ENCODE measurements at places on chromosomes 11 and 22.

DNA sequence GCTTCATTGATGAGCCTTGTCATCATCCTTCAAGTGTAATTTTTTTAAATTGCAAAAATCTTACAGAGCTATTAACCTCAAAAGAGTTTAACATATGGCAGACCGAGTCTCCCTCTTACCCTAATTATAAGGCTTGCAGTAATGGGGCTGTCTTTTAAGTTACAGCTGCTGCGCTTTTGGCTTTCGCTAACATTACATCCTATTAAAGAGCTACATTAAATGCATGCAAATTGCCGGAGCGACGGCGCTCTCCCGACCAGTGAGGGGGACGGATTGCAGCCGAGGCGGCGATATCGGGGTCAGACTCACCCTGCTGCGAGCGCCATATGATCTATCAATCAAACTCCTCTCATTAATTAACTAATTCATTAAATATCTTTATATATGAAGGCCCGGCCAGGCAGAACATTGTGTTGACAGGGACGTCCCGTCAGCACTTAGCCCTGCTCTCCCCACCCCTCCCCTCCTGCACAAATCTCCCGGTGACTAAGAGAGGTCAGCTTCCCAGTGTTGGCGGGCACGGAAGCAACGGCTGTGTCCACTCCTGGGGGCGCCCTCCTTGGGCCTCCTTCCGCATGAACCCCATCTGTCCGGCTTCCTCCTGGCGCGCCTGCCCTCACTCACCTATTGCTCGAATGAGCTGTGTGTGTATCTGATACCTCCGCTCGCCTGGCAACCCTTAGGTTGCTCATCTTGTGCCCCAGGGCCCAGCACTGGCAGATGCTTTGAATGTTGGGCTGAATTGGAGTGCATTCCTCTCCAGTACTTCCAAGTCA is 156.0 kb upstream of the CADM1 start:
- DNase-seq, result no peak

GRCh38 chr11:61109671-61110070 is 7.4 kb downstream of the CD5 start:
- DNase-seq, result no peak

- no peak for DNase-seq
These were observed 132.6 kb upstream of the HSD17B12 start for GRCh38 chr11:43547889-43548381.

GRCh38 chr22:48586799-48587185 is 1240.9 kb downstream of the BRD1 start:
- no peak for DNase-seq

DNA sequence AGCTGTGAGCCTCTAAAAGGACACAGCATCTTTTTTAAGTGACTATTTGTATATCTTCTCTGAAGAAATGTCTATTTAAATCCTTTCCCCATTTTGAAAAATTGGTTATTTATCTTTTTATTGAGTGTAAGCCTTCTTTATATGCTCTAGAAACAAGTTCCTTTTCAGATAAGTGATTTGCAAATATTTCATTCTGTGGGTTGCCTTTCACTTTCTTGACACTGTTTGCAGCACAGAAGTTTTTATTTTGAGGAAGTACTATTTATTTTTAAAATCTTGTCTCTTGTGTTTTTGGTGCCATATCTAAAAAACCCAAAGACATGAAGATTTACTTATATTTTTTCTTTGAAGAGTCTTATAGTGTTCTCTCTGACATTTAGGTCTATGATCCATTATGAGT is 40.1 kb upstream of the LYVE1 start:
- DNase-seq, result no peak

- DNase-seq, result no peak
These were observed 34.5 kb downstream of the SPATA19 start for GRCh38 chr11:133810766-133811165.

GRCh38 chr11:3873712-3874349 is 18.4 kb downstream of the STIM1 start:
- DNase-seq, result no peak

DNA sequence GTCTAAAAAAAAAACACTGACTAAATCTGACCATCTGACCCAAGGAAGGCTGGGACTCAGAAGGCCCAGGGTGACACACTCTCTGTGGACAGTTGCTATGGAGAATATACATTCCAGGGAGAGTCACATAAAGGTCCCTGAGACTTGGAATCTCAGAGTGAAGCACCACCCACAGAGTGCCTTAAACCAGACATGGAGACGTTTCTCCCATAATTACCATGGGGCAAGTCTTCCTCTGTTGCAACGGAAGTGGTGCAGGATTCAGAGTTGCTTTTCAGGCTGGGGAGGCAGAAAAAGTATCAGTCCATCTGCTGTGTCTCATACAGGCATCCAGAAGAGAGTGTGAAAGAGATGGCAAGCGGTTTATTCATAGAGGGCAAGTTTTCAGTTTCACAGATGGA is 58.7 kb upstream of the SLN start:
- no peak for DNase-seq

- DNase-seq, result no peak
These were observed 9.0 kb downstream of the PATZ1 start for GRCh38 chr22:31337178-31337577.

DNA sequence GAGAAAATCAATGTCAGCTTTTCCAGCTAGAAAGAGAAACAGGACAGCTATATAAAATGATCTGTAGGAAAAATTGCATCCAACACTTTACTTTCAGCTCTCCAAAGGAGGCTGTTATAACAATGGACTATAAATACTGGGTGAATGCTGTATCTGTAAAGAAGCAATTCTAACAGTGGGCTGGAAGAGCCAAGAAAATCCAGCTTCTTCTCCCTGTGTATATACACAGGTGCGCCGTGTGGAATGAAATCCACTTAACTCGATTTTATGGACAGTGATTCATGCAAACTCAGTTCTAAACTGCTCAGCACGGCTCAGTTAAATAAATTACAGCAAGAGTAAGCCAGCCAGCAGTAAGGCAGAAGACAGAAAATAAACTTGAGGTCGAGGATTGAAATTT is 32.5 kb upstream of the LMO2 start:
- no peak for DNase-seq

GRCh38 chr11:61793083-61793828 is 545 bp downstream of the FEN1 start:
- no peak for DNase-seq

- no peak for DNase-seq
These were observed 382.2 kb upstream of the ANO5 start for GRCh38 chr11:21810650-21811049.

DNA sequence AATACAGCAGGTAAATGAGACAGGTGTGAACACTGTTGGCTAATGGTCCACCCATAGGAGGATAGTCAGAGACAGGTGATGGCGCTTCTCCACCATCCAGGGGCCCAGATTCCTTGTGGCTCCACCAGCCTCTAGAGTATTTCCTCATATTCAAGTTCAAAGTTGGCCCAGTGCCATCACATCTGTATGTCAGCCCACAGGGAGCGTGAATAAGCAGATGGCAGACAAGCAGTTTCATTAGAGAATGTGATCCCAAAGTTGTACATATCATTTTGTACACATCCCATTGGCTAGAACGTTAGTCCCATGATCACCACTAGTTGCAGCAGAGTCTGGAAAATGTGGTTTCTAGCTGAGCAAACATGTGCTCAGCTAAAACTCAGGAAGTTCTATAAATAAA is 11.0 kb upstream of the CWF19L2 start:
- no peak for DNase-seq

Data from NCI-H2029 treated with DMSO at 0.1 percent for 48 hours (cell line).